ENCODE measurements at places on chromosomes 7 and 10.

- no peaks in the 10 kb centered on the region for H3K4me1 ChIP-seq
- DNase-seq = no peak
- H3K27me3 ChIP-seq = no peaks in the 10 kb centered on the region
- H3K4me3 ChIP-seq = no peak overlapping the region
- no peak overlapping the region for H3K27ac ChIP-seq
Measured at GRCh38 chr7:34060196-34060947, 155.0 kb downstream of the BMPER start.

- H3K27ac ChIP-seq = no peak overlapping the region
- no peaks in the 10 kb centered on the region for H3K36me3 ChIP-seq
- H3K4me1 ChIP-seq = peaks cover 8% of the 10 kb centered on the region
Measured at GRCh38 chr7:102119213-102119651, 167.4 kb upstream of the SH2B2 start.

- H3K27me3 ChIP-seq = no peaks in the 10 kb centered on the region
- H3K4me3 ChIP-seq = no peak overlapping the region
- H3K36me3 ChIP-seq = no peaks in the 10 kb centered on the region
- no peak for DNase-seq
Measured at GRCh38 chr7:66110856-66111255, 3.8 kb upstream of the CRCP start.

- DNase-seq = no peak
- H3K27me3 ChIP-seq = no peaks in the 10 kb centered on the region
- H3K4me3 ChIP-seq = no peak overlapping the region
- no peak overlapping the region for H3K27ac ChIP-seq
- H3K4me1 ChIP-seq = peaks cover 5% of the 10 kb centered on the region
- H3K36me3 ChIP-seq = no peaks in the 10 kb centered on the region
Measured at GRCh38 chr7:55432939-55433784, 68.0 kb downstream of the LANCL2 start.

DNA sequence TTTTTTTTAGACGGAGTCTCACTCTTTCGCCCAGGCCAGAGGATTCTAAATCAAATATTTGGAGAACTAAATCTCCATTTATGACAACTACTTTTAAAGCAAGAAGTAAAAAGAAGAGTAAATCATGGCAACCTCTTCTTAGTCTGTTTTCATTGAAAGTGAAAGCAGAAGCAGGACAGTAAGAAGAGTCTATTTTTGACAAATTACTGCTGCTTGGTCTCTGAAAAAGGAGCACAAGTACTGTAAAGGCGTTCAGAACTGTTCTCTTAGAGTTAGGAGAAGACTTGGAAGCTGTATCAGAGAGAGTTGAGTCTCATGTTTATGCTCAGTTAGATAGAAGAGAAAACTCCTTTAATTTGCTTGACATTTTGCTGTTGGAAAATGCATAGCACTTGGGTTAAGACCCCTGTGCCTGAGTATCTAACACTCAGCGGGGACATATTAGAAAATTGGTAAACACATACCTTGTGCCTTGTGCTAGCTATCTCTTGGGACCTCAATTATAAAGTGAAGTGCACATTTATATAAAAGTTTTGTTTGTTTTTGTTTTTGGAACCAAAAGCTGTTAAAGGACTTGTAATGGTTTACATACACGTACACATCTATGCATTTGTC lies 433.0 kb downstream of the ANKRD7 start:
- no peaks in the 10 kb centered on the region for H3K4me1 ChIP-seq
- no peak overlapping the region for H3K27ac ChIP-seq
- no peaks in the 10 kb centered on the region for H3K36me3 ChIP-seq
- DNase-seq = no peak

DNA sequence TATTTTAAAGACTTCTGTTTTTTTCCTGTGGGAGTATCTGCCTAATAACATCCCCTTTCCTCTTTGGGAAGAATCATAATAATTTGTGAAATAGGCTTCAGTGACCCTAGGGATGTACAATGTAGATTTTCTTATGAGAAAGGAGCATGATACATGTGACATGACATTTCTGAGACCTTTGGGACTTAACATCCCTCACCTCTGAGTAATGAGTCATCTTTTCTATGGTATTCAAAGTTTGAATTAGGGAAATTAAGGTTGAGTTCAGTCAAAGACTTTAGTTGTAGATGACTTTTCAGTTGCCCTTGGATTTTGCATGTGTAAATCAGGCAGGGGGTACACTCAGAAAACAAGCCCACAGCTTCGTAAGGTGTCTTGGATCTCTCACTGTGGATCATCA lies 14.3 kb downstream of the GRK5 start:
- DNase-seq = no peak
- H3K27ac ChIP-seq = peak overlapping the region; percentile 19
- H3K4me3 ChIP-seq = no peak overlapping the region
- H3K4me1 ChIP-seq = peaks cover 10% of the 10 kb centered on the region

- H3K4me1 ChIP-seq = no peaks in the 10 kb centered on the region
- H3K36me3 ChIP-seq = no peaks in the 10 kb centered on the region
- H3K27ac ChIP-seq = no peak overlapping the region
- no peak overlapping the region for H3K4me3 ChIP-seq
Measured at GRCh38 chr10:14184841-14185315, 145.8 kb downstream of the FRMD4A start.

GRCh38 chr7:148242294-148242821 lies 348.2 kb upstream of the C7orf33 start:
- peak; percentile 54 for DNase-seq
- no peaks in the 10 kb centered on the region for H3K36me3 ChIP-seq
- no peak overlapping the region for H3K4me3 ChIP-seq
- no peaks in the 10 kb centered on the region for H3K27me3 ChIP-seq

GRCh38 chr7:18201350-18201749 lies 173.7 kb upstream of the PRPS1L1 start:
- DNase-seq = no peak
- H3K36me3 ChIP-seq = no peaks in the 10 kb centered on the region
- no peaks in the 10 kb centered on the region for H3K4me1 ChIP-seq
- H3K4me3 ChIP-seq = no peak overlapping the region
- H3K27me3 ChIP-seq = no peaks in the 10 kb centered on the region
- no peak overlapping the region for H3K27ac ChIP-seq

GRCh38 chr10:93023013-93023650 lies 37.5 kb upstream of the CYP26C1 start:
- H3K36me3 ChIP-seq = no peaks in the 10 kb centered on the region
- no peaks in the 10 kb centered on the region for H3K4me1 ChIP-seq
- H3K27me3 ChIP-seq = no peaks in the 10 kb centered on the region
- no peak for DNase-seq

GRCh38 chr7:74290981-74291441 lies 1.8 kb downstream of the CLIP2 start:
- peak overlapping the region; percentile 84 for H3K4me3 ChIP-seq
- H3K27ac ChIP-seq = peak overlapping the region; percentile 87
- H3K27me3 ChIP-seq = no peaks in the 10 kb centered on the region
- DNase-seq = peak; percentile 75

- no peak overlapping the region for H3K27ac ChIP-seq
- H3K36me3 ChIP-seq = no peaks in the 10 kb centered on the region
- no peak overlapping the region for H3K4me3 ChIP-seq
- no peaks in the 10 kb centered on the region for H3K27me3 ChIP-seq
- no peaks in the 10 kb centered on the region for H3K4me1 ChIP-seq
- no peak for DNase-seq
Measured at GRCh38 chr7:75537731-75538130, 45.6 kb downstream of the SPDYE5 start.

- H3K36me3 ChIP-seq = no peaks in the 10 kb centered on the region
- no peak overlapping the region for H3K27ac ChIP-seq
- H3K27me3 ChIP-seq = no peaks in the 10 kb centered on the region
- DNase-seq = no peak
- no peak overlapping the region for H3K4me3 ChIP-seq
Measured at GRCh38 chr7:56003749-56004148, 39.4 kb downstream of the NIPSNAP2 start.

- H3K4me3 ChIP-seq = no peak overlapping the region
- DNase-seq = no peak
- H3K4me1 ChIP-seq = no peaks in the 10 kb centered on the region
- no peaks in the 10 kb centered on the region for H3K36me3 ChIP-seq
- no peak overlapping the region for H3K27ac ChIP-seq
- H3K27me3 ChIP-seq = no peaks in the 10 kb centered on the region
Measured at GRCh38 chr7:124412531-124412930, 353.1 kb downstream of the GPR37 start.

- H3K36me3 ChIP-seq = no peaks in the 10 kb centered on the region
- DNase-seq = no peak
- no peaks in the 10 kb centered on the region for H3K27me3 ChIP-seq
- no peaks in the 10 kb centered on the region for H3K4me1 ChIP-seq
- no peak overlapping the region for H3K4me3 ChIP-seq
Measured at GRCh38 chr10:124119946-124120345, 26.5 kb upstream of the CHST15 start.

- H3K27ac ChIP-seq = no peak overlapping the region
- peaks cover 5% of the 10 kb centered on the region for H3K4me1 ChIP-seq
- no peaks in the 10 kb centered on the region for H3K27me3 ChIP-seq
- no peaks in the 10 kb centered on the region for H3K36me3 ChIP-seq
Measured at GRCh38 chr10:6255548-6256061, 52.9 kb downstream of the PFKFB3 start.

GRCh38 chr7:98802088-98802780 lies 67.6 kb downstream of the TMEM130 start:
- H3K4me3 ChIP-seq = no peak overlapping the region
- no peaks in the 10 kb centered on the region for H3K27me3 ChIP-seq
- H3K4me1 ChIP-seq = no peaks in the 10 kb centered on the region
- no peak for DNase-seq

GRCh38 chr7:16189026-16189715 lies 232.2 kb downstream of the CRPPA start:
- no peak overlapping the region for H3K27ac ChIP-seq
- H3K4me3 ChIP-seq = no peak overlapping the region

DNA sequence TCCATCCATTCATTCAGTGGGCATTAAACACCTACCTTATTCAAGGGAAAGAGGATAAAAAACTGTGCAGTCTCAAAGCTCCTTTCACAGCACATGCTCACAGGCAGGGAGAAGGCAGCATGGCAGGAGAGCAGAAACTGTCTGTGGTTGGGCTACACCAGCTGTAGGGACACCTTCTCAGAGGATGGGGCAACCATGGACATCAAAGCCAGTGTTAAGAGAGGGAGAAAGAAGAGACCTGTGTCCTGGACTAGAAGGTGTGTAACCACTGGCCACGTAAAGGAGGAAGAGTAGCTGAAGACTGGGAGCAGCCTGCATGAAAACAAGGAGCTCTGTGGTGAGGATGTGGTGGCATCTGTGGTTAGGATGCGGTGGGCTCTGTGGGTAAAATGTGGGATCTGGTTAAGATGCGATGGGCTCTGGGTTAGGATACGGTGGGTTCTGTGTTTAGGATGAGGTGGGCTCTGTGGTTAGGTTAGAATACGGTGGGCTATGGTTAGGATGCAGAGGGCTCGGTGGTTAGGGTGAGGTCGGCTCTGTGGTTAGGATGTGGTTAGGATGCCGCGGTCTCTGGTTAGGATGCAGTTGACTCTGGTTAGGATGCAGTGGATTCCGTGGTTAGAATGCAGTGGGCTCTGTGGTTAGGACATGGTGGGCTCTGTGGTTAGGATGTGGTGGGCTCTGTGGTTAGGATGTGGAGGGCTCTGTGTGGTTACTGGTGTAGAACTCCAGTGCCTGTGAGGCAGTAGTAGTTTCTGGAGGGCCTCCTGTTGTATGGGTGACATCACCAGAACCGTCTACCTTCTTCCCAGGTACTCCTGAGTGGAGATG lies 197.6 kb downstream of the WDR37 start:
- no peaks in the 10 kb centered on the region for H3K27me3 ChIP-seq
- no peak overlapping the region for H3K27ac ChIP-seq
- no peaks in the 10 kb centered on the region for H3K4me1 ChIP-seq
- no peak for DNase-seq
- H3K36me3 ChIP-seq = no peaks in the 10 kb centered on the region
- H3K4me3 ChIP-seq = no peak overlapping the region

DNA sequence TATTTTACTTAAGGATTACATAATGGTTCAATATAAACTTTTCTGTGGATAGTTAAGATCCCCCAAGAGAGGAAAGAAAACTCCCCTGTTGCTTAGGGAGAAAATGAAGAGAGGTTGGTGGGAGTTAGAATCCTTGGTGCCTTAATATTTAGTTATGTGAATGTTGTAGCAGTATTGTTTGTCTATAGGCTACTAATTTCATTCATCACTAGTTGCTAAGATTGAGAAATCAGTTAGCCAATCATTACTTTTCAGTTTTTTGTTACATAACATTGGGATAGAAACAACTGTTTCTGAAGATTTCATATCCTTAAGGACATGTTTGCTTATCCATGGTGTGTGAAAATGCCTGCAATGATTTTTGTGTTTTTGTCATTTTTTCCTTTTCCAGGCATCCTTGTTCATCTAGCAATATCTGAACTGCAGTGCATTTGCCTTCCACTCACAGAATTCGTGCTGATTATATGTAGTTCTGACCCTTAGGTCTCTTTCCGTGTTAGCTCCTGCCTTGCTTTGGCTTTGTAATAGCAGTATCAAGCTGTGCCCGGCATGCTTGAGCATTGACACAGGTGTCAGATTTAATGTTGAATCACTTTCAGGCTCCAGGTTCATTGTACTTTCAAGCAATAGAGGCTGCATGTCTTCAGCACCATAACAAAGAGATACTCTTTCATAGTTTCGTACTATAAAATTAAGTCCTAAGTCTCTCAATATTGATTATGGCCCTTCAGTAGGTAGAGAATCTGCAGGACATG lies 85.0 kb downstream of the PODXL start:
- H3K27ac ChIP-seq = no peak overlapping the region
- H3K4me3 ChIP-seq = no peak overlapping the region
- DNase-seq = no peak
- H3K36me3 ChIP-seq = no peaks in the 10 kb centered on the region
- H3K4me1 ChIP-seq = no peaks in the 10 kb centered on the region

GRCh38 chr7:25429731-25430130 lies 201.4 kb upstream of the NPVF start:
- H3K36me3 ChIP-seq = no peaks in the 10 kb centered on the region
- H3K4me3 ChIP-seq = no peak overlapping the region
- no peaks in the 10 kb centered on the region for H3K27me3 ChIP-seq
- no peak for DNase-seq
- no peak overlapping the region for H3K27ac ChIP-seq

DNA sequence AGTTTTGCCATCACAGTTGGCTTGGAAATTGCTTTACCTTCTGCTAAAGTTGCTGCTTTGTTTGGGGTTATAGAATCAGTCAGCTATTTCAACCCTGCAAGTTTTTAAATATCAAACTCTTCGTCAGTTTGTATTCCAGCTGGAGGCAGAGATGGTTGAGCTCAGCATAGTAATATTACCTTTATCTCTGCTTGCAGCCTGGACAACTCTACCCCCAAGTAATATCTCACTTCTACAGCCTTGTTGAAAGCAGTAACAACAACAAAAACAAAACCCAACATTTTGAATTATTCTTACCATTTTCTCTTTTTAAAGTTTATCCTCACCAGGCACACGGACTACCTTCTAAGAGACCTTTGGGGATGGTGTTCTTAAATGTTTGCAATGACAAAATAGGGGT lies 239.1 kb upstream of the PHF14 start:
- H3K36me3 ChIP-seq = no peaks in the 10 kb centered on the region
- no peaks in the 10 kb centered on the region for H3K4me1 ChIP-seq
- no peak overlapping the region for H3K27ac ChIP-seq

GRCh38 chr7:37117292-37117691 lies 331.4 kb downstream of the ELMO1 start:
- H3K27me3 ChIP-seq = no peaks in the 10 kb centered on the region
- no peak for DNase-seq
- H3K4me1 ChIP-seq = no peaks in the 10 kb centered on the region
- no peaks in the 10 kb centered on the region for H3K36me3 ChIP-seq

GRCh38 chr10:1287971-1288401 lies 231.8 kb downstream of the WDR37 start:
- no peaks in the 10 kb centered on the region for H3K4me1 ChIP-seq
- no peaks in the 10 kb centered on the region for H3K36me3 ChIP-seq
- H3K4me3 ChIP-seq = no peak overlapping the region
- no peak overlapping the region for H3K27ac ChIP-seq
